ENCODE measurements at places on chromosomes 5 and 9.

DNA sequence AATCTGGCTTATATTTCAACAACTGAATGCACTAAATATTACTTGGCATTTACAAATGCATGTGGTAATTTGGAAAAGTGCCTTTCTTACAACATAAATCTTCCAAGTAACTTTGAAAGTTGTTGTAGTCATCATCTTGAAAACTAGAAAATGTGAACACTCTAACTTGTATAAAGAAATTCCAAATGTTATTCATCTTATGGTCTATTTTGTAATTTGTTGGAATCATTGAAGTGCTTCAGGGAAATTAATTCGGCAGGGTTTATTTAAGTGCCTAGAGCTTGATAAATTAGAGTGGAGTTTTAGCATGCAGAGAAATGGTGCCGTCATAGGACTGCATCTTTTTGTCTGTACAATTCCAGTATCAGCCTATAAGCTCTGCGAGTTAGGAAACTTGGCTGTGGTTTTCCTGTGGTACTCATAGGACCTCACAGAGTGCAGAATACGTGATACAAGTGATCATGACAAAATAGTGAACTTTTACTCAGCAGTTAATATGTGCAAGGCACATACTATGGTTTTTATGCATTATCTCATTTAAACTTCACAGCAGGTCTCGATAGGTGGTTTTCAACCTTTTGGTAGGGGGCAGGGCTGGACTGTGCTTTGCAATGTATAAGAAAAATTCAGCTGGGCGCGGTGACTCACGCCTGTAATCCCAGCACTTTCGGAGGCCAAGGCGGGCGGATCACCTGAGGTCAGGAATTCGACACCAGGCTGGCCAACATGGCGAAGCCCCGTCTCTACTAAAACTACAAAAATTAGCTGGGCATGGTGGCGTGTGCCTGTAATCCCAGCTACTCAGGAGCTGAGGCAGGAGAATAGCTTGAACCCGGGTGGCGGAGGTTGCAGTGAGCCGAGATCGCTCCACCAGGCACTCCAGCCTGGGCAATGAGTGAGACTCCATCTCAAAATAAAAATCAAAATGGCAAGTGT lies 79.6 kb downstream of the RAI14 start:
- no peak for DNase-seq

DNA sequence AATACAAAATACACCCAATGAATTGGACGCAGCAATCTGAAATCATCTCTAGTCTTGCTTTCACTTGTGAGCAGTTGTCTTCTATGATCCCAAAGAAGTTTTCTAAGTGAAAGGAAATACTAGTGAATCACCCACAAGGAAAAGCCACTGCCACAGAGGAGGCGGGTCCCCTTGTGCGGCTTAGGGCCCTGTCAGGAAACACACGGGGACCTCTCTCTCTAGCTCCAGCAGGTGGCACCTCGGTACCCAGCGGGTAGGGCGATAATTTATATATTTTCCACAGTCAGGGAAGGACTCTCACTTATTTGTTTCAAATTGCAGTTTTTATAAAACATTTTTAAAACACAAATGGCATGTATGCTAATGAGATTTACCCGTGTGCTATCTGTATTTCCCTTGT lies 417.1 kb downstream of the KDM4C start:
- DNase-seq = no peak

- no peak for DNase-seq
These were observed 13.0 kb downstream of the NREP start for GRCh38 chr5:111743988-111744387.

DNA sequence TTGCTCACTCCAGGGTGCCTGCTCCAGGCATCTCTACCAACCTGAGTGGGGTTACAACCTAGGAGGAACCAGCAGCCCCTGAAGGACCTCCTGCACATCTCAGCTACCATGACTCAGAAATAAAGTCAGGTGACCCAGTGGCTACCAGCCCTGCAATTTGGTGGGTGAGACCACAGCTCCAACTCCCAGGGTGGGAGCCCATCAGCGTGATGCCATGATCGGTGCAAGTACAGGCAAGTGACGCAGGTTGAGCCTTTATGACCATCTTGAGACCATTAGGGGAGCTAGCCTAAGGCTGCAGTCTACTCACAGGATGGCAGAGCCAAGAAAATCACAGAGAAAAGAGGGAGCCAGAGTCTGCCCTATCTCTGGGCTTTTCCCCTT lies 8.6 kb downstream of the SEPTIN8 start:
- DNase-seq = no peak

GRCh38 chr5:95022967-95023695 lies 261.8 kb downstream of the MCTP1 start:
- no peak for DNase-seq

- no peak for DNase-seq
These were observed 10.2 kb downstream of the DCANP1 start for GRCh38 chr5:135436951-135437418.

DNA sequence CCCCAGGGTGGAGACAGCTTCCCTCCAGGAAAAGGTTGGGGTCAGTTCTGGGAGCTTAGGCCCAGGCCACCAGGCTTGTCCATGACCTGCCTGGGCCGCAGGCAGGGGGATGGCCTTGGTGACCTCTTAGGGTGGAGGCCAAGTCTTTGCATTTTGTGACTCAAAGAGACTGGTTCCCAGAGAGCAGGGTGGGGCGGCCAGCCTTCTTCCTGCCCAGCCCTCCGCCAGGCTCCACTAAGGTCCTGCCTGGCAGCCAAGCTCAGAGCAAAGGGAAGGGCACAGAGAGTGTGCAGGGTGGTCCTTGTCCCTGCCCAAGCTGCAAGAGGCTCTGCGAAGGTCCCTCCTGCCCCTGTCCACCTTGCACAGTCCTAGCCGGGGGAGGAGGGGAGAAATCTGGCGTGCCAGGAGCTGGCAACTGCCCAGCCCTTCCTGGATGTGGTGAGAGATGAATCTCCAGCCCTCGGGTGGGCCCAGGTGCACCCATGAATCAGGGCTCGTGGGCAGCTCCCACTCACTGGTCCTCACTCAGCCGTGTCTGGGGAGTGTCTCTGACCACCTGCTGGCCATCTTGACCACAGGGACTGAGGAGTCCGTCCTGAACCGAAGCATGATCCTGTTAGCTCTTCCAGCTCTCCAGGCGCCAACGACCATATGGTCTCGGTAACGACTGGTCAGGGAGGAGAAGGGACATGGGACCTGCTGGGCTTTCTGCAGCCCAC lies 2.3 kb upstream of the PTGDS start:
- DNase-seq = peak; percentile 40

DNA sequence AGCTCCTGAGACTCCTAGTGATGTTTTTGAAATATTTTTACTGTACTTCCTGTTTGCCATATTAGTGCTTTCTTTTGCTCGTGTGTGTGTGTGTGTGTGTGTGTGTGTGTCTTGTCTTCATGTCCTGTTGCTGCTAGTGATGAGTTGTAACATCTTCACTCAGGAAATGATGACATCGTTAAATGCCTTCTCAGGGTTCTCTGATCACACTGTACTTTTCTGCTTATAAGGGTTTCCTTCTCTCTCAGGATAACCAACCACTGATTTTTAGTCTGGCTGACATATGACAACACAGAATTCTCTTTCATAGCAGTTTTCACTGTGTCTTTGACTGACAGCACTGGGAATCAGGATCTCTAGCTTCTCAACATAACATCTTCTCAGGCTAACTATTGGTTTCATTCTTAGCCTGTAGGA lies 16.1 kb downstream of the SV2C start:
- peak; percentile 52 for DNase-seq

DNA sequence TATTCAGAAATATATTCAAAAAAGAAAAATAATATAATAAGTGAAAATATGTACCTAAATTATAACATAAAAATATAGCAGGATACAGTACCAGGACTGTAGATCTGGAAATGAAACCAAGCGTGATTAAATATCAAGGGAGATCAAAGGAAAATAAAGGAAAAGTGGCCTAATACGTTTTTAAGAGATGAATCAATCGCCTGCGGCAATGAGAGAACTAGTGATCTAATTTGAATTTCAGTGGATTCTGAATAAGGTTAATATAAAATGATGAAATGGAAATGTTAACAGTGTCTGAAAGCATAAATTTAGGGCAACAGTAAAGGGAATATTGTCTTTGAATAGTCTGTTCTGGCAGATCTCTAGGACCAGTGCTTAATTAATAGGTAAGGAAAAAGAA lies 1761.9 kb upstream of the ACO1 start:
- no peak for DNase-seq

GRCh38 chr5:81021486-81021885 lies 61.3 kb downstream of the RASGRF2 start:
- no peak for DNase-seq

GRCh38 chr5:172733131-172733973 lies 37.6 kb downstream of the DUSP1 start:
- no peak for DNase-seq

GRCh38 chr5:4921929-4922328 lies 218.2 kb upstream of the ADAMTS16 start:
- no peak for DNase-seq

- no peak for DNase-seq
These were observed 137.4 kb downstream of the GPBP1 start for GRCh38 chr5:57311251-57311650.

GRCh38 chr5:113249206-113249605 lies 185.6 kb downstream of the TSSK1B start:
- DNase-seq = no peak

DNA sequence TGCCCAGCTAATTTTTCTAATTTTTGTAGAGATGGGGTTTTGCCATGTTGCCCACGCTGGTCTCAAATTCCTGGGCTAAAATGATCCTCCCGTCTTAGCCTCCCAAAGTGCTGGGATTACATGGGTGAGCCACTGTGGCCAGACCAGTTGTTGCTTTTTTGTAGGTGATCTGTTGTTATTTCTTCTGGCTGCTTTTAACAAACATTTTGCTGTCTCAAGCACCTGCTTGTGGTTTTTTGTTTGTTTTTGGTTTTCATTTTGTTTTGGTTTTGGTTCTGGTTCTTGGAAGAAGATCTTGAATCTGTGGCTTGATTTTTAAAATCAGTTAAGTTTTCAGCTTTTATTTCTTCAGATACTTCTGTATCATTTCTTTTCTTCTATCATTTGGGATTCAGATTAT lies 21.1 kb downstream of the ERCC6L2 start:
- DNase-seq = no peak

- no peak for DNase-seq
These were observed 207.0 kb downstream of the AUH start for GRCh38 chr9:91154686-91155085.

- DNase-seq = no peak
These were observed 66.3 kb downstream of the NR2F1 start for GRCh38 chr5:93649234-93649900.

DNA sequence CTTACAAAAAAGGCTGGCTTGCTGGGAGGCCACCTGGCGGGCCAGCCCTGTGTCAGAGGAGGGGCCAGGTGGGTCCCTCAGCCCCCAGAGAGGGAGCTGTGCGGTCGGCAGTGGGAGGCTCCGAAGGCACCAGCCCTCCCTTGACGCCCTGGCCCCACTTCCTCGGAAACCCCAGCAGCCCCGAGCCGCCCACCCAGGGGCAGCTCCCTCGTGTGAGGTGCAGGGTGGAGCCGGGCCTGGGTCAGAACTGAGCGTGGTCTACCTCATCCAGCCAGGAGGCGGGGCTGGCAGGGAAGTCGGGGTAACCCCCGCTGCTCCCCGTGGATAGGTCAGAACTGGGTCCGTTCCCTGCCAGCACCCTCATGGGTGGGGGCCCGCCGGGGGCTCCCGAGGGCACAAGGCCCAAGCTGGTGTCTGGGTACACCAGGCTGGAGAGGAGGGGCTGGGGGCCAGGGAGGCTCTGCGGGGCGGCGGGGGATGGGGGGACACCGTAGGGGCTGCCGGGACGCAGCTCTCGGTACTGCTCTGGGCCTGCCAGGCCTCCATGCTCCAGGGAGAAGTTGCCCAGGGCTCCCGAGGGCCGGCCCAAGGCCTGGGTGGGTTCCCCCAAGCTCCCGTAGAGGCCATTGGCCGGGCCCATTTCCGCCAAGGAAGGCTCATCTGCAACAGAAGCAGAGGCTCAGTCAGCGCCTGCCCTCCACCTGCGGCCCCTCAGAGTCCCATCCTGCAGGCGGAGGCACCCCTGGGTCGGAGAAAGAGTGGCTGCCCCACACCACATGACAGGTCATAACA lies 7.6 kb downstream of the LHX3 start:
- no peak for DNase-seq

GRCh38 chr5:76319673-76320072 lies 83.4 kb upstream of the IQGAP2 start:
- DNase-seq = no peak

- no peak for DNase-seq
These were observed 20.9 kb downstream of the DNAJB5 start for GRCh38 chr9:35010351-35010958.

All from activated CD4-positive, alpha-beta memory T cell treated with anti-CD3 and anti-CD28 coated beads for 36 hours (primary cell).